Choroid plexus epithelial cell (primary cell): ENCODE measurements at places on chromosomes 16 and 17.

GRCh38 chr16:55437625-55438024 is 41.4 kb upstream of the MMP2 start:
- DNase-seq, result peak; percentile 45

GRCh38 chr17:70205401-70205800 is 36.1 kb downstream of the KCNJ2 start:
- DNase-seq, result no peak

DNA sequence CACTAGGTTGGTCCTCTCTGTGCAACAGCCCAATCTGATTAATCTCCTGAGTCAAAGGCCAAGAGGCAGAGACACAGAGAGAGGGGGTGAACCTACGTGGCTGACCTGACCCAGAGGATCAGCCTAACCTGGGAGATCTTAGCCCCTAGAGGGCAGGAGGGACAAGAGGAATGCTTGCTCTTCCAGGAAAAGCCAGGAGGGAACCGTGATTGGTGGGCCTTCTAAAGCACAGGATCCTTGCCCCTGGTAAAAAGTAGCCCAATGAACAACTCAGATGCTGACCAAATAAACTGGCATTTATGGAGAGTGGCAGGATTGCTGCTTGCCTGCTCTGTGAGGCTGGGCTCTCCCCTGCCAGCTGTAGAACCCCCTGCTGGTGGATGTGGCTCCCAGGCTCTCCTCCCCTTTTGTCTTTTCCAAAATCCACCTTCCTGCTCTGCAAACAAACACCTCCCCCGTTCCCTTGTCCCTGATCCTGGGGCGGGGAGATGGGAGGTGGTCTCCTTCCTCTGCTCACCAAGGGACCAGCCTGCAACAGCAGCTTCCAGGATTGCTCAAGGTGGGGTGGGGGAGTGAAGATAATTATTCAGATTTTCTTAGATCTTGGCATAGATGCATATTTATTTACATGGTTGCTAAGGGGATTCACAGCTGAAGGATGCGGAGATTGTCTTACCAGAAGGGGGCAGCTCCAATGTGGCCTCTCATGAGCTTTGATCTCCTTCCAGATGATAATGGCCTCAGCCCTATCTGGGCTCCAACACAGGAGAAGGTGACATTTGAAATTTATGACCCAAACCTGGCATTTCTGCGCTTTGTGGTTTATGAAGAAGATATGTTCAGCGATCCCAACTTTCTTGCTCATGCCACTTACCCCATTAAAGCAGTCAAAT is 71.9 kb downstream of the SDR42E1 start:
- DNase-seq, result no peak

DNA sequence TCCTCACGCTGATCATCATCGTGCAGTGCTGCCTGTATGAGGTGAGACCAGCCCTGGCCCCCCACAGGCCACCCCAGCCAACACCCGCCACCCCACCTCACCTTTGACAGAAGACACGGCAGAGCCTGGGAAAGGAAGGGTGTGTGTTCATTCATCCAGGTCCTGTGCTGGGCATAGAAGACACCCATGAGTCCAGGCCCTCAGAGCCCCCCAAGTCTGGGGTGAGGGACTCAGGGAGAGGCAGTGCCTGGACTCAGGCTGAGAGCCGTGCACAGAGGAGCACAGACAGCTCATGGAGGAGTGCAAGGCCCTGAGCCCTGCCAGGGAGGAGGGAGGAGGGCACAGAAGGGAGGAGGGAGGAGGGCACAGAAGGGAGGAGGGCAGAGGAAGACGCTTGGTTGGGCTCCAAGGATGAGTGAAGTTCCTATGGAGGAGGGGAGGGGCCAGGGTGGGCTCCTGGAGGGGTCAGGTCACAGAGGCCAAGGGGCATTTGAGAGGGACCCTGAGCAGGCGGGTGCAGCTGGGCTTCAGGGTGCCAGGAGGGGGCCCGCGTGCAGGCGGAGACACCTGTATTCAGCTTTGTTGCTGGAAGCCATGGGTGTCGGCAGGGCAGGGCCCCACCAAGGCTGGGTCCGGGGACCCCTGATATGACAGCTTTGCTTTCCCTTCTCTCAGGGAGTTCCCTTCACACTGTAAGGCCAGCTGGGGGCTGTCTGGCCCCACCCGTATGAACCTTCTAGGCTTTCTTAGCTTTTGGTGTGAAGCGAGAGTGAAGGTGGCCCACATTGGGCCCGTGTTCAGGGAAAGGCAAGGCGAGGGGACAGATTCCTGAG is 11.4 kb downstream of the TAX1BP3 start:
- no peak for DNase-seq

DNA sequence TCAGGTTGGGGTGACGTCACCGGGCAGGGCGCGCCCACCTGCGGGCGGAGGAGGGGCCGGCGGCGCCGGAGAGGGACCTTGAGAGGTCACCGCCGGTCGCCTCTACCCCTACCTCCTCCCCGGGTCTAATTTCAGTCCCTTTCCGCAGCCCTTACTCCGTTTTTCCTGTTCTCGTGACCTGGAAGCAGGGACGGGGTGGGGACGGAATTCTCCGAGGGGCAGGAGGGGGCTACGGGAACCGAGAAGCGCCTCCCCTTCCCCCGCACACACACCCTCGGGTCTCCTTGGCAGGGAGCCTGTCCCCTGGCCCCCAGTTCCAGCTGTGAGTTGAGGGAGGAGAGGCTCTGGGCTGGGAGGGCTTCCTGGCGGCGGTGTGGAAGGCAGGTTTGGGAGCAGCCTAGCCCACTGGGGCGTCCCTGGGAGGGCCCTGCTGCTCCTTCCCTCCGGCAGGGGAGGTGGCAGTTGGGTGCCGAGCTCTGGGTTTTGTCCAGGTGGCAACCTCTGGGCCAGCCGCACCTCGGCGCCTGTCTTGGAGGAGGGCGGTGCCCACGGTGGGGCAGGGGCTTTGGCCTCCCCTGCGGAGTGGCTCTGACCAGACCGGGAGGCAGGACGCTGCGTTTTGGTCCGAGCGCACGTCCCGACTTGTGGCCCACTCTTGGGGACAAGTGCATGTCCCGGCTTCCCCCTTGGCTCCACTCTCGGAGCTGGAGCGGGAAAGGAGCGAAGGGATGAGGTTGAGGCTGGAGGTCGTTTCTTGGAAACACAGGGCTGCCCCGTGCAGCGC is 773 bp downstream of the SYNGR3 start:
- DNase-seq, result no peak

DNA sequence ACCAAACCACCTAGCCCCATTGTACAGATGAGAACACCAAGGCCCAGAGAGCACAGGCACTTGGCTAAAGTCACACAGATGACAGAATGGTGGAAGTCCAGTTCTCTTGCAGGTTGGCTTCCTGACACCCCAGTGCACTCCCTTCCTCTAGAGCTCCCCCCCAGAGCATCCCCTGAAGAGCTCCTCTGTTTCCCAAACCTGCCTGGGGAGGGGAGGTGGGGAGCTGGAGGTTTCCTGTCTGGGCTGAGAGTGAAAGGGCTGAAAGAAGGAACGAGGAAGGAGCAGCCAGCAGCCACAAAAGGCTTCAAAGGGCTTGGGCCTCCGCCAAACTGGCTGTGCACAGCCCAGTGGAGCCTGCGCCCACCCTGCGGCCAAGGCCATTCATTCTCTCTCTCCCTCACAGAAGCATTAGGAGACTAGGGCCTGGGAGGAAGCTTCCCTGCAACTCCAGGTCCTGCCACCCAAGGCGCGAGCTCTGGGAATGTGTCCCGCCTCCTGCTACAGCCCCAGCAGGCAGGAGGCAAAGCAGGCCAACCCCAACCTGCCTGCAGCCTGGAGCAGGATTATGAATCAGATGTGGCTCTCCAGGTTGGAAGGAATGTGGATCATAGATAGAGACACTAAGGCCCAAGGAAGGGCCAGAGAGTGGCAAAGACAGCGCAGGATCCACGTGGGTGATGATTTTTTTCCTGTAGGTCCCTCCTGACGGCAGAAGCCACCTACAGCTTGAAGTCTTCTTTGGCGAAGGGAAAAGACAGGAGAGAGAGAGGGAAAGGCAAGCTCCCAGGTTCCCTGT is 913 bp downstream of the SLC13A5 start:
- peak; percentile 25 for DNase-seq

GRCh38 chr16:1458977-1459341 is 14.6 kb upstream of the CCDC154 start:
- DNase-seq, result no peak

GRCh38 chr17:78399693-78400144 is 21.3 kb downstream of the PGS1 start:
- no peak for DNase-seq

- DNase-seq, result no peak
Observed at GRCh38 chr16:28990375-28991040, 5.7 kb downstream of the LAT start.

DNA sequence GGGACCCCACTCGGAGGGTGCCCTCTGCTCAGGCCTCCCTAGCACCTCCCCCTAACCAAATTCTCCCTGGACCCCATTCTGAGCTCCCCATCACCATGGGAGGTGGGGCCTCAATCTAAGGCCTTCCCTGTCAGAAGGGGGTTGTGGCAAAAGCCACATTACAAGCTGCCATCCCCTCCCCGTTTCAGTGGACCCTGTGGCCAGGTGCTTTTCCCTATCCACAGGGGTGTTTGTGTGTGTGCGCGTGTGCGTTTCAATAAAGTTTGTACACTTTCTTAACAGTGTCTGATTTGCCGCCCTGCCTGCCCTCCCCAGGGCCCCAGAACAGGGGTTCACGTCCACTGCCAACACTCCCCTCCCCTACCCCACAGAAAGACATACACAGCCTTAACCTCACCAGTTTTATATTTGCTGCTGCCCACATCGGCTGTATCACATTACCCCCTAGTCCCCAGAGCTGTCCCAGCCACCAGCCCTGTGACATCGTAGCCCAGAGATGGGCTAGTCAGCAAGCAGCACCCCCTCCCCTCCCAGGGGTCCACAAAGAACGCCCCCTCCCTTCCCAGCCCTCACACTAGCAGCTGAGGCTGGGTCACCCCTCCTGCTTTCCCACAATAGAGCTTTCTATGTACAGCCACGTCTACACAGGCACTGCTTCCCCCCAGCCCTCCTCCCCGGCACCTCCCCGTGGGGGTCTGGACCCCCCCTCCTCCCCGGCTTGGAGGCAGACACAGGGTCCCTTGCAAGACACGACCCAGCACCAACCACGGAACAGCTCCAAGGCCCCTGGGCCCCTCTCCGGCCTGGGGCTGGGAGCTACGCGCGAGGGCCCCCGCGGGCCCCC is 7.9 kb downstream of the GRN start:
- DNase-seq, result no peak

- peak; percentile 68 for DNase-seq
Observed at GRCh38 chr17:16428098-16428882, 12.9 kb downstream of the TRPV2 start.

GRCh38 chr17:70265471-70265870 is 96.1 kb downstream of the KCNJ2 start:
- no peak for DNase-seq

DNA sequence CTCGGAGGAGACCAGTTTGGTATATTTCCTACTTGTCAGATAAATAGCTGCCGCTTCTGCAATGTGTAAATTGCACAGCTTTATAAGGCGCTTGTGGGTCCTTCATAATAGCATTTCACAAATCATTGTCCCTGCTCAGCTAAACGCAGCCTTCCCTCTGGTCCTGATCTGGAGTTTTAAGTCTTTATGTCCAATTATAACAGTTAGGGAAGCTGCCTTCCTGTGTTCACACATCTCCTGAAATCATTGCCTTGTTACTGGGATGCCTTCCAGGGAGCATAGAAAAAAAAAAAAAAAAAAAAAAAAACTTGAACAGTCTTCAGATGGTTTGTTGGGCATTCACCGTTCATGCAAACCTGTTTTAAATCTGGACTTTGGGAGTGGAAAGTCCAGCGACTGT is 342.0 kb downstream of the XYLT1 start:
- no peak for DNase-seq

GRCh38 chr16:76376988-76377387 is 99.8 kb downstream of the CNTNAP4 start:
- no peak for DNase-seq

DNA sequence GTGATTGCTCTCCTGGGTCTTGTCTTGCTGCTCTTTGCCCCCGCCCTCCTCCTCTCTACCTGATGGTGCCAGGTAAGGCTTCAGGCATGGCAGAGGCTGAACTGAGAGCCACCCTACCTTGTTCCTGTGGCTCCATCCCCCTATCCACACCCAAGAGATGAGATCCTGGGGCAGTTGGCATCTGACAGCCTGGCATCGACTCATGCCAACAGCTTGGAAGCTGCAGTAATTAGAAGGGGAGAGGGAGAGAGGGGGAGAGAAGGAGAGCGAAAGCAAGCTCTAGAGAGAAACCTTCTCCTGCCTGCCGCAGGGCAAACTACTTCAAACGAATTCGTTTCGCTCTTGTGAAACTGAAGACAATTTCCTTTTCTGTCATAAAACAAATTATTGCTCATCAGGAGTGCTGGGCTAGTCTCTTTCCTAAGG is 13.8 kb upstream of the SP6 start:
- no peak for DNase-seq

DNA sequence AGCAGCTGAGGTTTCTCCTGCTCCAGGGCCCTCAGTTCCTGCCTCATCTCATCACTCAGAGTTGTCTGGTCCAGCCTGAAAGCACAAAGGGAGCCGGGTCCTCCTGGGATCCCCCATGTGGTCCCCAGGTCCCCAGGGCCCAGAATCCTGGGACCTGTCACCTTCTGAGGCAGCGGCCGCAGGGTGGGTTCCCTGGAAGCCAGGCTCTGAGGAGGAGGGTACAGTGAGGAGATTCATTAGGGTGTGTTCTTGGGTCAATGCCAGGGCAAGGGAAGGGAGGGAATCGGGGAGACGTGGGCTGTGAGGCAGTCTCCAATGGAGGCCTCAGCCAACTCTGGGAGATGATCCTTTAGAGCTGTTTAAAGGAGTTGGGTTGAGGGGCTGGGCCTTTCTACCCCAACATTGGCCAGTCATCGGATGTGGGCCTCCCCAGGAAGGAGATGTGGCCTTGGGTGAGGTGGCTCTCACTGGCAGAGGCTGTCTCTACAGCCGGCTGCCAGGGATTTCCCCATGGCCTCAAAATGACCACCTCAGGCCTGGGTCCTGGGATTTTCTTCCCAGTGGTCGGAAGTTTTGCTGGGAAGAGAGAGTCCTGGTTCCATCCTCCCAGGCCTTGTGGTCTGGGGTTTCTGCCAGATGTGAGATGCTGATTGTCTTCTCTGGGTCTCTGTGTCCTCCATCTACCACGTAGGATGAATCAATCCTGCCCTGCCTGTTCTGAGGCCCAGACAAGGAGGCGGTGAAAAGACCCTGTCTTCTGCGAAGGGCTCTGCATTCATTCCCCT is 47.3 kb downstream of the NLRP1 start:
- DNase-seq, result peak; percentile 42

DNA sequence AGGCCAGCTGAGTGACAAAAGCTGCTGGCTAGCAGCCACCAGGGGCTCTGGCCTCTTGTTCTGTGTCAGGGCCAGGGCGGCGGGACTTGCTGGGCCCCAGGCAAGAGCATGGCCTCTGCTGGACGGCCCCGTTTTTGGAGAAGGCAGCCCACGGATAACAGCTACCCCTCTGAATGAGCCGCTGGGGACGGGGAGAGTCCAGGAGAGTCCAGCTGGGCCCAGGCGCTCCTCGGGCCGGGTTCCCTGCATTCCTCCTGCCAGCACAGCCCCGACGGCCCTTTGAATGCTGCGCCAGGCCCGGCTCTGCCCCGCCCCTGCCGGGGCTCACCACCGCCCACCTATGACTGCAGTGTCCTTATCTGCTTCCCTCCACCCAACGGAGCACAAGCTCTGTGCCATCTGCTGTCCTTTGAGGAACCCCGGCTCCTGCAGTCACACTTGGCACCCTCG is 33.4 kb downstream of the SLC7A5 start:
- no peak for DNase-seq

- DNase-seq, result no peak
Observed at GRCh38 chr16:50297301-50298074, 31.1 kb downstream of the ADCY7 start.
